Mucosa of descending colon (tissue), 3 donors: ENCODE measurements at places on chromosomes 4 and X. TPM values are rescaled to one million over a fixed set of nuclear protein-coding genes. Genes with fewer than 3 reads are reported as not detected.

GRCh38 chrX:39652336-39652735, 445.4 kb downstream of the BCOR start:
- DNase-seq = no peak

- DNase-seq = no peak
Observed at GRCh38 chr4:106318511-106318910, 2.2 kb downstream of the AIMP1 start.

GRCh38 chr4:53459548-53459947, 82.1 kb downstream of the FIP1L1 start:
- no peak for DNase-seq

- DNase-seq = no peak
Observed at GRCh38 chrX:149152941-149153340, 352.2 kb downstream of the IDS start.

- DNase-seq = no peak
Observed at GRCh38 chrX:14916017-14916674, 42.9 kb downstream of the MOSPD2 start.

DNA sequence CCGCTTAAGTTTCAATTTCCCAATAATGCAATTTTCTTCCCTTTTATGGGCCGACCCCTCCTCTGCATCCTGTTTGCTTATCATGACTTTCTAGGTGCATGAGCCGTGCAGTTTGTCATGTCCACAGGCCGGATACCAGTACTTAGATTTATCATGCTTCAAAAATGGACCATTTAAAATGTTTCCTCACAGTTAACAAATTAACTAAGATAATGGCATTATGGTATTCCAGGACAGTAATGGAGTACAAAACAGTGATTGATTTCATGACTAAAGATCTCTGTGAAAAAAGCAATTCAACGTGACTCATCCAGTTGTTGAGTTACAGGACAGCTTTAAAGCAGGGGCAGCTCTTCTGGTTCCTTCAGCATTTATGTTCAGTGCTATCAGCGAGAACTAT, 23.0 kb downstream of the SNX25 start:
- DNase-seq = no peak

DNA sequence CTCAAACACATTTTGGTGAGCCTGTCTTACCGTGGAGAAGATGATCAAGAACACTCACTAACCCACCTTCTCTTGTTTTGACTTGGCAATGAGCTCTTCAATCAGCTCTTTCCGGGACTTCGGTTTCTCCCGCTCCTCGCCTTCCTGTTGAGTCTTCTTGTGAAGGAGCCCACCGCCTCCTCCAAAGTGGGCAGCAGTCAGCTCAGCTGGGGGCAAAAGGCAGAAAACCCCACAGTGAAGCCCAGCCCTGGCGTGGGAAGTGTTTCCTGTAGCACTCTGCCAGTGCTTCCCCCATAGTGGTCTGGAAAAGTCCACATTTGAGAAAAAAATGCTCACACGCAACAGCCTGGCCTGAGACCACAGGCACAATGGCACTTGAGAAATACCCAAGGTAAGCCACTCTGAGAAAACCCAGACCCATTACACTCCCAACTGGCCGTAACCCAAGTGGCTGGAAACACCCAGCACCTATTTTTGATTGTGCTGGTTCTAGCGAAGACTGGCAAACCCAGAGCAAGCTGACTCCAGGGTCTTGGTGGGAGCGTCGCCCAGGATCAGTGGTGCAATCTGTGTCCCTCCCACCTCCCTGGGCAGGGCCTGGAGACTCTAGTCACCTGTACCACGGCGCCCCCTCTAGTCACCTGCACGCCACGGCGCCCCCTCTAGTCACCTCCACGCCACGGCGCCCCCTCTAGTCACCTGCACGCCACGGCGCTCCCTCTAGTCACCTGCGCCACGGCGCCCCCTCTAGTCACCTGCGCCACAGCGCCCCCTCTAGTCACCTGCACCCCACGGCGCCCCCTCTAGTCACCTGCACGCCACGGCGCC, 8.6 kb downstream of the NOP14 start:
- DNase-seq = peak; percentile 45

GRCh38 chr4:7434766-7435150, at the start of gene PSAPL1:
TSS of gene PSAPL1 (minus strand) at chr4:7434930. CDS start at chr4:7434879, 51 bp downstream.
- peak; percentile 30 for DNase-seq

The ADH7 gene
- total RNA-seq = not detected

The NXF3 gene
- total RNA-seq = 0.38 TPM

The HTN3 gene
- total RNA-seq = not detected
